ENCODE measurements at places on chromosomes 5 and 9. TPM values are rescaled to one million over a fixed set of nuclear protein-coding genes. Genes with fewer than 3 reads are reported as not detected.

GRCh38 chr5:35717718-35718117 is 100.1 kb downstream of the SPEF2 start:
- DNase-seq = no peak

Gene MARCHF6
- 245 TPM for total RNA-seq

Gene C9
- total RNA-seq = not detected

GRCh38 chr9:129852579-129852978 is 17.3 kb downstream of the USP20 start:
- DNase-seq = peak; percentile 68

Gene ADAMTS13
- total RNA-seq = 27.9 TPM

Gene NR5A1
- total RNA-seq = not detected

DNA sequence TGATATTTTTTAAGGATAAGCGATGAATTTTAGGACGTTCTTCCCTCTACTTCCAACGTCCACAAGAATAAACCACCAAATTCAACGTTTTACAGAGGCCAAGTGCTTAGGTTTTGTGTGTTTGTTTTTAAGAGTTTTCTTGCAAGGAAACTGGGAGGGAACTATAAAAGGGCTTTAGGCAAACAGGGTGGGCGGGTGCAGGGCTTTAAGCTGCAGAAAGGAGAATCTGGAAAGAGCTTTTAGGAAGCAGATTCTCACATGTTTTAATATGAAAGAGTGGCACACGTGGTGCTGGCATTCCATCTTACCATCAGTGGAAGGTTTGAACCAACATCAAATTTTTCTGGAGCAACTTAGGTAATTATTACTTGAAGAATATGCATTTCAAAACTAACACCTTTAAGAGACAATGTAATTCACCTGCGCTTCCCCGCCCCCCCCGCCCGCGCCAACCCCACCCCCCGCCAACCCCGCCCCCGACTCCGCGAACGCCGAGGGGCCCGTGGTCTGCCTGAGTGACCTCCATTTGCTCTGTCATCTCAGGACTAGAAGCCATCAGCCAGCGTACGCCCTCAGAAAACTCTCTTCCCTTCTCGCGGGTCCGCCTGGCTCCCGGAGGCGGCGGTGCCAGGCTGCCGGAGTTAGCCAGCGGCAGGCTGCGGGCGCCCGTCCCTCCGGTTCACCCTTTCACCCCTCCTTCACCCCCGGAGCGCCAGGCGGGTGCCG is 911 bp upstream of the PIK3R1 start:
- no peak for DNase-seq

DNA sequence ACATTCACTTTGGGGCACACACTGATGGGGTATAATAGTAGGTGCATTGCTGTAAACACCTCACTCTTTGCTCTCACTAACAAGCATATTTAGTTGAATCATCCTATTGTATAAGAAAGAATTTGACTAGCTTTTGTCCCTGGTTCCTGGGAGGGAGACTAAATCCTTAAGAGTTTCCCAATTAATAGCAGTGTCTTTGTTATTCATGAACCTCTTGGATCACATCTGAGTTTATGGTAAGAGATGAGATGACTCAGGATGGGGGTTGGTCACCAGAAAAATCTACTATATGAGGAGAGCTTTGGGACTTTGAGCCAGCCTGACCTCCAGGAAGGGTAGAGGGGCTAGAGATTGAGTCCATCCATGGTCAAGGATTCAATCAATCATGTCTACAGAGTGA is 56.8 kb downstream of the PUM3 start:
- DNase-seq = no peak

Measured in glutamatergic neuron (in vitro differentiated cells).